ENCODE measurements at places on chromosomes 7 and 10.

- DNase-seq = no peak
Observed at GRCh38 chr10:119653916-119654315, 2.7 kb downstream of the BAG3 start.

GRCh38 chr7:108234971-108235450 lies 104.8 kb upstream of the LAMB4 start:
- no peak for DNase-seq

DNA sequence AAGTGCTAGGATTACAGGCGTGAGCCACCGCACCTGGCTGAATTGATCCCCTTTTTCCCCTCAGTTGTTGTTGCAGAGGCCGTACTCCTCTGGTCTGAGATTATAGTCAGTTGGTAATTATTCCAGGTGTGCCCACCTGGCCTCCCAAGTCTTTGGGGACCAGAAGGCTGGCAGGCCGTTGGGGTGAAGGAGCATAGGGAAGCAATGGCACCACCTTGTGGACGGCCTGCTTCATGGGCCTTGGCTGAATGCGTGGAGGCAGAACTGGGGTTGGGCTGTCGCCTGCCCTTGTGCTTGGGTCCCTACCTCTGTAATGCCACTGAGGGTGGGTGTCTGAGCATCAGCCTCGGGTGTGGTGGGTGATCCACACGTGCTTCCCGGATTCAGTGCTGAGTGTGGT lies 125.7 kb downstream of the RGS10 start:
- DNase-seq = peak; percentile 15

DNA sequence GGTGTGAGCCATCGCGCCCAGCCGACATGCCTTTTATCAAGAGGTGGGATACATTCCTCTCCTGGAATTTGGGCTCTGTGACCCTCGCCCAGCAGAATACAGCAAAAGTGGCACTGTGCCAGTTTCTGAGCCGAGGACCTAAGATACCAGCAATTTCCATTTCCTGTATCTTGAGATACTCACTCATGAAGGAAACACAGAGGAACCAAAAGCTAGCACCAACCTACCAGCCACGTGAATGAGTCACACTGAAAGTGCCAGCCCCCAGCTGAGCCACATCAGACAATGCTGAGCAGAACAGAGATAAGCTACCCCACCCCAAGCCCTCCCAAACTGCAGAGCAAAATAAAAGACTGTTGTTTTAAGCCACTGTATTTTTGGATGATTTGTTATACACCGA lies 56.3 kb downstream of the CACUL1 start:
- peak; percentile 85 for DNase-seq

DNA sequence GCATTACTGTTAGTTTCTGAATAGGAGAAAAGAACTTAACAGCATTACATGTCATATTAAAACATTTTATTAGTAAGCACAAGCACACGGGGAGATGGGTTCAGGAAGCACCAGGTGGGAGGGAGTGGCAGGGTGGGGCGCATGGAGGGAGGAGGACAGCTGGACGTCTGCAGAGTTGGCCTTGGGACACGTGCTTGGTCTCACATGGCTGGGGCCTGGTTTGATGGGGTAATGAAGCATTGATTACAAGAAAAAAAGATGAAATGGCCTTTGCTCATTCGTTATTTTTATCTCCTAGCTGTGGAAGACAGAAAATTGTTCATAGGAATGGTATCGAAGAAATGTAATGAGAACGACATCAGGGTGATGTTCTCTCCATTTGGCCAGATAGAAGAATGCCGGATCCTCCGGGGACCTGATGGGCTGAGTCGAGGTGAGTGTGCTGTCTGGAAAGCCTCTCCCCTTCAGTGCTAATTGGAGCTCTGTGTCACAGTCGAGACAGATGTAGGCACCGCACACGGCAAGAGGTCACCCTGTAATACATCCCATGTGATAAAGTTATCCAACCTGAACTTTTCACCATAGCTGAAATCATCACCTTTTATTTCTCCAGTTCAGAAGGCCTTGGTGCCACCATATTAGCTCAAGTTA lies 239.9 kb downstream of the CELF2 start:
- no peak for DNase-seq

DNA sequence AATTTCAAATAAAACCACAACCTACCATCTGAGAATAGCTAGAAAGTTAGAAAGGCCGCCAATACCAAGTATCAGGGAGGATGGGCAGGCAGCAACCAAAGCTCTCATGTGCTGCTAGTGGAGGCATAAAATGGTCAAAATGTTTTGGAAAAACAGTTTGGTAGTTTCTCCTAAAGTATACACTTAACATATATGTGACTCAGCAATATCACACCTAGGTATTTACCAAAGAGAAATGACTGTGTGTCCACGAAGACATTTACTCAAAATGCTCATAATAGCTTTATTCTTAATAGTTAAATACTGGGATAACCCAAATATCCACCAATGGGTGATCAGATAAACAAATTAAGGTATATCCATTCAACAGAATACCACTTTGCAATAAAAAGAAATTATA lies 14.3 kb downstream of the RHEB start:
- no peak for DNase-seq

GRCh38 chr10:22133749-22134624 lies 83.8 kb downstream of the EBLN1 start:
- DNase-seq = no peak

DNA sequence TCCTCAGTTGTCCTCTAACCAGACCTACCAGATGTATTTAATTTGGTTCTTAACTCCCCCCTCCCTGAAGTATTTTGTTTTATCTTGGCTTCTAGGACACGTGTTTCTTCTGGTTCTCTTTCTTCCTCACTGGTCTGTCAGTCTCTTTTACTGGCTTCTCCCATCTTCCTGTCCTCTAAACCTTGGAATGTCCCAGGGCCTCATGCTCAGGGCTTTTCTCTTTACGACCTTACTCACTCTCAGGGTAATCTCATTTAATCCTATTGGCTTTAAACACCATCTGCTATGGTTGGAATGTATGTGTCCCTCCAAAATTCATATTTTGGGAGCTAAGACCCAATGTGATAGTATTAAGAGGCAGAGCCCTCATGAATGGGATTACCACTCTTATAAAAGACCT lies 418.2 kb upstream of the PODXL start:
- DNase-seq = no peak

DNA sequence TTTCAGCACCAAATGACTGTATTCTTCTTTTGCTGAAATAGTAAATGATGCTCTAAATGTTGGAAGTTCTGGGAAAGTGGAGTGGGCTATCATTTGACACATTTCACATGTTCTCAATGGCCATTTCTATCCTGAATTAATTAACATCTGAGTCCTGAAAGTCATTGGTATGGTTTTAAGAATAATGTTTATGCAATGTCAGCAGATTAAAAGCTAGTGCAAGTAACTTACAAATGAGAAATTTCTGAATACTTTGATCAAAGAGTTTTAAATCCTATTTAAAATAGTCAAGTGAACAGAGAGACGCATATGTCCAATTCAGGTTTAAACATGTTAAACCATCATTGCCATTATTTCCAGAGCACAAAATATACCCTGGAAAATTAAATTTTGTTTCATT lies 508.1 kb downstream of the PHTF2 start:
- DNase-seq = no peak

GRCh38 chr10:49605216-49605938 lies 4.7 kb upstream of the SLC18A3 start:
- DNase-seq = no peak

GRCh38 chr10:8275911-8276310 lies 221.4 kb downstream of the GATA3 start:
- no peak for DNase-seq

GRCh38 chr10:110547139-110547761 lies 20.2 kb upstream of the SMC3 start:
- peak; percentile 48 for DNase-seq

DNA sequence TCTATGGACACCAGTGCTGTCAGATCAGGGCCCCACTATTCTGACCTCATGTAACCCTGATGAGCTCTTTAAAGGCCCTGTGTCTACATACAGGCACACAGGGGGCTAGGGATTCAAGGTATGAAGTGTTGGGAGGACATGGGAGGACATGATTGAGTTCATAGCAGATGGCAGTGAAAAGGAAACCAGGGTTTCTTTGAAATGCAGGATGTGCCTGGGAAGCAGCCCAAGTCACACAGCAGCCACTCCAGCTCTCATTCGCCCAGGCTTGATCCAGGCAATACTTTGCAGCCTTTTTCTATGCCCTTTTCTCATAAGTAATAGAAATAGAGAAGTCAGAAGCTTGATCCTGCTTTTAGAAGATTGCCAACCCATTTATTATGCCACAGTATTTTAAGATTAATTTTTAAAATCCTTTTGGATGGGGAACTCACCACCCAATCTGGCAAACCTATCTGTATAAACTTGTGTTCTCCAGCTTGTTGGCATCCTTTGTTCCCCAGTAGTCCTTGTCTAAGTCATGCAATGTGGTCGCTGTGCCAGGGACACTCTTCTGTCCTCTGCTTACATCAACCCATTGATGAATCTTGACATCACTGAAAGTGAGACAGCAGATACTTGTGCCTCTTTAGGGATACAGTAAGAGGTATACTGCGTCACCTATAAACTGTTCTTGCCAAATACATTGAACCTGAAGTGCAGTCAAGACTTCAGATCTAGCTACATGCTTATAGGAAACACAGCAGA lies 95.0 kb downstream of the TAF3 start:
- no peak for DNase-seq

- no peak for DNase-seq
Observed at GRCh38 chr10:71241830-71242621, 29.7 kb downstream of the UNC5B start.

DNA sequence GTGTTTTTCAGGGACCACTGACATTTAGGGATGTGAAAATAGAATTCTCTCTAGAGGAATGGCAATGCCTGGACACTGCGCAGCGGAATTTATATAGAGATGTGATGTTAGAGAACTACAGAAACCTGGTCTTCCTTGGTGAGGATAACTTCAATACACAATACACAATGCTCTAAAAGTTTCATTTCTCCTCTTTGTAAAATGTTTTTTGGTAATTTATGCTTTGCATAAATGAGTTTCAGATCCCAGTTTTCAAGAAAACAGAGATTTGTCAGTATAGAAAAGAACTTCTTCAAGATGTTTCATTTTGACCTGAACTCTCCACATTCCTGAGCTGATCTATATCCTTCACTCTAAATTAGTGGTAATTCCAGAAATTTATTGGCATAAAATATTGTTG lies 14.2 kb downstream of the ZNF92 start:
- no peak for DNase-seq

GRCh38 chr10:72186258-72186981 lies 29.4 kb upstream of the ANAPC16 start:
- DNase-seq = no peak

DNA sequence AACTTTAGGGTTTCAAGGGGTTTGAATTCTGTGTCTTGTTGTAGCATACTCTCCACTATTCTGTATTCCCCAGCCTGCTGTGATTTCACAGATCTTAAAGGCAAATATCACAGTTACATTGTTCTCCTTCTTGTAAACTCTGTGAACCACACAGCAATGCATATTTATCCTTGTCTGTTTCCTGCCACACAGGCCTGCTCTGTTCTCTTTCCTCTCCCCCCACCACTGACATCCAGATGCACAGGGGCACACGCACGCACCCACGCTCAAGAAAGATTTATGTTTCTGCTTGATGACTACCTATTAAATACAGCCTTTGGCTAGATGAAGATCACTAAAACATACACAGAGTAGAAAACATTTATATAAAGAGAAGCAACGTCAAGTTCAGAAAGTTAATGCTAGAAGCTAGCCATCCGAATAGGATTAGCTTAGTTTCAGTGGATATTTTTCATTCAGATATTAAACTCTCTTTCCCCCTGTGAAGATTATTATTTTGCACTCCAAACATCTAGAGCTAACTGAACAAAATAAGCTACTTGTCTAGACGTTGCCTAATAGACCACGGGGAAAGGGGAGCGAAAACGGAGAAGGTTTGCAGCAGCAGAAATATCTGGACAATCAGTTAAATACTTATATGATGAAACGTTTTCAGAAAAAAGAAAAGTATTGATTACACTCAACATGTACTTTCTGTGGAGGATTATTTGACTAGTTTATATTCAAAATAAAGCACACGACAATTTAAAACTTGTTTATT lies 193.1 kb upstream of the SEMA3C start:
- DNase-seq = no peak

Measured in kidney glomerular epithelial cell (primary cell).